NCI-H1105 treated with DMSO at 0.1 percent for 48 hours (cell line): ENCODE measurements at places on chromosomes 13 and 19.

GRCh38 chr19:4083677-4084546 lies 17.2 kb upstream of the ZBTB7A start:
- no peak for DNase-seq

GRCh38 chr13:99418843-99419140 lies 82.5 kb upstream of the TM9SF2 start:
- DNase-seq: no peak

- no peak for DNase-seq
Observed at GRCh38 chr19:38727868-38728660, 16.2 kb downstream of the CAPN12 start.

DNA sequence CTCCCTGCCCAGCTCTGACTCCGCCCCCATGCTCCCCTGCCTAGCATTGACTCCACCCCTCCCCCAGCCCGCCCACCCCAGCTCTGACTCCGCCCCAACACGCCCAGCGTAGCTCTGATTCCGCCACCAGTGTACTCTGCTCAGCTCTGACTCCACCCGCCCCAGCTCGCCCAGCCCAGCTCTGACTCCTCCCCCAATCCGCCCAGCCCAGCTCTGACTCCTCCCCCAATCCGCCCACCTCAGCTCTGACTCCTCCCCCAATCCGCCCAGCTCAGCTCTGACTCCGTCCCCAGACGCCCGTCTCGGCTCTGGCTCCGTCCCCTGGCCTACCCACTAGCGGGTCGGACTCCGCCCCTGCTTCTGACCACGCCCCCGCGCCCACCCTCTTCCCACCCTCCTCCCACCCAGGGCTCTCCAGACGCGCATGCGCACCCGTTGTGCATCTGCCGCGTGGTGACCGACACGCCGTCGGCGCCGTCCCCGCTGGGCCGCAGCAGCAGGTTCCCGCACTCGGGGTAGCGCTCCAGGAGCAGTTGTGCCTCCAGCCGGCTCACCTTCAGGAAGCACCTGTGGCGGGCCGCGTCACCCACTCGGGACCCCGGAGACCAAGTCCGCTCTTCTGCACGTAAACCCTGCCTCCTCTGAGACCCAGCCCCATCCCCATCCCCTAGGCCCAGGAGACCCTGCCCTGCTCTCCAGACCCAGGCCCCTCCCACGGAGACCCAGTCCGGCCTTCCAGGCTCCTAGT lies 10.2 kb downstream of the STAP2 start:
- DNase-seq: no peak

DNA sequence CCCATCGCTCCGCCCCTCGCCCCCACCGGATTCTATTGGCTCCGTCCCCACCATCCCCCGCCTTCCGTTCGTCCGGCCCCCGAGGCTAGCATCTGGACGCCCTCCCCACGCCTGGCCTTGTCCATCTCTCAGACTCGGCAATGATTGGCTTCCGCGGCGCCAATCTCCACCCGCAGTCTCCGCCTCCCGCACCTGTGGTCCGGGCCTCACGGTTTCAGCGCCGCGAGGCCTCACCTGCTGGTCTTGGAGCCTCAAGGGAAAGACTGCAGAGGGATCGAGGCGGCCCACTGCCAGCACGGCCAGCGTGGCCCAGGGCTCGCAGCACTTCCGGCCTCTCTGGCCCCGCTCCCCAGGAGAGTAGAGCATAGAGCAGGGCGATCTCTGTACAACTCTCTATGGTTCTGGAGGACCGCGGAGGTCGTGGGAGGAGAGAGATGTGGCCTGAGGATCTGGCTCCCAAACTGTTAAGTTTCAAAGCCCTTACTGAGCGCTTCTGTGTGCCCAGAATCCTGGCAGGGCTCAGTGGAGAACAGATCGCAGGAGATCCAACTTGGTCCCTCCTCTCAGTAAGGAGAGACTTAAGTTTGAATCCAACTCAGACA lies at the start of gene ERCC1:
Gene ERCC1, minus strand, starts transcription at position 329 of the 602 bp plus-strand sequence. CDS start 543 bp downstream, outside the sequence.
- peak; percentile 97 for DNase-seq

DNA sequence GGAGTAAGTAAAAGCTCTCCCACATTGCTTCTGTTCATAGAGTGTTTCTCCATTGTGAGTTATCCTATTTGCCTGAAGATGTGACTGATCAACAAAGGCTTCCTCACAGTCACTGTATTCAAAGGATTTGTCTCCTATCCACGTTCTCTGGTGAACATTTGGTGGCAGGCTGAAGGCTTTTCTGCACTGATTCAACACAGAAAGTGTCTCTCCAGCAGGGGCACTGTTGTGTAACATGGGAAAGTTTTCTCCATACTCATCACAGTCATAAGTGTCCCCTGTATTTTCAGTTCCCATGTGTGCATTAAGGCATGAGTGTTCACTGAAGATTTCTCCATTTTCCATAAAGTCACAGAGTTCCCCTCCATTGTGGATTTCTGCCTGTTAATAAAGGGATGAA lies 17.6 kb downstream of the ZNF121 start:
- no peak for DNase-seq

- DNase-seq: no peak
Observed at GRCh38 chr19:33627526-33627925, 5.8 kb downstream of the CHST8 start.

DNA sequence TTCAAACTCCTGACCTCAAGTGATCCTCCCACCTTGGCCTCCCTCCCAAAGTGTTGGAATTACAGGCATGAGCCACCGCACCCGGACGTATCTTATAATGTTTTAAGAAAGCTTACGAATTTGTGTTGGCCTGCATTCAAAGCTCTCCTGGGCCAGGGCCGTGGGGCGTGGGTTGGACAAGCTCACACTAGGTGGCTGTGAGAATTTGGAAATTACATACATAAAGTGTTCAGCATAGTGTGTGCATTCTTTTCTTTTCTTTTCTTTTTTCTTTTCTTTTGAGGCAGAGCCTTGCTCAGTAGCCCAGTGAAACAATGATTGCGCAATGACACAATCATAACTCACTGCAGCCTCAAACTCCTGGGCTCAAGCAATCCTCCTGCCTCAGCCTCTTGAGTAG lies 2.6 kb downstream of the ZSWIM4 start:
- DNase-seq: no peak
